Breast epithelium (tissue), 4 donors: ENCODE measurements at places on chromosomes 3 and 15. TPM values are rescaled to one million over a fixed set of nuclear protein-coding genes. Genes with fewer than 3 reads are reported as not detected.

FOXB1 gene
- total RNA-seq = not detected

- no peaks in the 10 kb centered on the region for H3K36me3 ChIP-seq
- no peak overlapping the region for H3K27ac ChIP-seq
- DNase-seq = no peak
These were observed 107.7 kb upstream of the PLSCR5 start for GRCh38 chr3:146712806-146713205.

- H3K4me1 ChIP-seq = no peaks in the 10 kb centered on the region
- no peak overlapping the region for H3K27ac ChIP-seq
- H3K27me3 ChIP-seq = no peaks in the 10 kb centered on the region
- no peak overlapping the region for H3K4me3 ChIP-seq
- no peak for DNase-seq
- no peaks in the 10 kb centered on the region for H3K36me3 ChIP-seq
These were observed 69.0 kb downstream of the SLMAP start for GRCh38 chr3:57825116-57825515.

LYZL4 gene
- total RNA-seq = not detected

- peaks cover 6% of the 10 kb centered on the region for H3K4me1 ChIP-seq
- no peaks in the 10 kb centered on the region for H3K36me3 ChIP-seq
- no peaks in the 10 kb centered on the region for H3K27me3 ChIP-seq
- H3K27ac ChIP-seq = no peak overlapping the region
- H3K4me3 ChIP-seq = no peak overlapping the region
These were observed 8.4 kb downstream of the ABHD2 start for GRCh38 chr15:89096664-89097063.

DNA sequence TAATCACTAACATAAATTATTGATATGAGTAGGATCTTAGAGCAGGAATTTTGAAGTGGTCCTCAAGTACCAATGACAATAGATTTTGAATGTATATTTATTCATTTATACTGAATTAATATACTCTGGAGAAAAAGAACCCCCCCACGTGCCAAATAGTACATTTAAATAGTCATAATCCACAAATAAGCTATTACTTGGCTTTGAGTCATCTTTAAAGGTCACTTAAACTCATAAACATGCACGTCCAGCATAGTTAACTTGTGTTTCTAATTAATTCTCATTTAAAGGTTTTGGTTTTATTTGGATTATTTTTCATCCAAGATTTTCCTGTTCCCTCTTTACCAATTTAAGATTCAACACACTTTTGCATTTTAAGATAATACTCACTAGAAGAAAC, 35.1 kb downstream of the FGF7 start:
- no peak overlapping the region for H3K27ac ChIP-seq
- H3K4me3 ChIP-seq = no peak overlapping the region
- no peak for DNase-seq
- H3K36me3 ChIP-seq = no peaks in the 10 kb centered on the region
- no peaks in the 10 kb centered on the region for H3K27me3 ChIP-seq
- no peaks in the 10 kb centered on the region for H3K4me1 ChIP-seq

GOLGA6L10 gene
- total RNA-seq = 2.6 TPM

DNA sequence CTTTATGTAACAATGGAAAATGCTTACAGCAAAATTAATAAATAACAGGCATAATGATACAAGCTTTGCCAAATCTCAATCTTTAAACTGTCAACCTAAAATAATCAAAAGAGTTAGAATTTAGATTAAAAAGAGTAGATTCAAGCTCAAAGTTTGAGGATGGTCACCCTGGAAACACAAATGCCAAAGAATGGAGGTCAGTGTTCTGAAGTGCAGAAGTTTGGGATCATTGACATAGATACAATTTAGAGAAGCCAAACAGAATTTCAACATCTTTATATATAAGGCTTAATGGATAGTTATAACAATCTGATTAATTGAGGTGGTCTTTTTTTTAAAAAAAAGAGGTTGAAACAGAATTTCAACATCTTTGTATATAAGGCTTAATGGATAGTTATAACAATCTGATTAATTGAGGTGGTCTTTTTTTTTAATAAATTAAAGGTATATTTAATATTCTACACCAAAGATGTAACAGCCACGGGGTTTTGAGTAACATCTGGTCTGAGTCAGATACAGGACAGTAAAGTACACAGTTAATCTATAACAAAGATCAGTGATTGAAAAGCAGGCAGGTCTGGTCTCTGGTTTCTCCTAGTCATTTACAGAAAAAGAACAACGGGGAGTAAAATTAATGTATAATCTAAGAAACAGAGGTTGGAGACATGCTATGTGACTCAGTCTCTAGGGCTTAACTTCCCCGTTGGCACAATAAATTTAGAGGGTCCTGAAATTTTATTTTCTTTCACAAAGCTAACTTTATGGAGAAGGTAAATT, 490.7 kb downstream of the GBE1 start:
- no peaks in the 10 kb centered on the region for H3K36me3 ChIP-seq
- DNase-seq = no peak
- H3K27ac ChIP-seq = no peak overlapping the region
- H3K4me1 ChIP-seq = no peaks in the 10 kb centered on the region
- no peaks in the 10 kb centered on the region for H3K27me3 ChIP-seq

- no peaks in the 10 kb centered on the region for H3K27me3 ChIP-seq
- DNase-seq = no peak
- H3K27ac ChIP-seq = no peak overlapping the region
- no peaks in the 10 kb centered on the region for H3K36me3 ChIP-seq
- H3K4me1 ChIP-seq = no peaks in the 10 kb centered on the region
- no peak overlapping the region for H3K4me3 ChIP-seq
These were observed 340.8 kb downstream of the NAALADL2 start for GRCh38 chr3:175199961-175200360.

MEGF11 gene
- total RNA-seq = not detected

GRCh38 chr3:72413228-72413627, 435.0 kb downstream of the SHQ1 start:
- DNase-seq = no peak
- no peaks in the 10 kb centered on the region for H3K4me1 ChIP-seq
- no peaks in the 10 kb centered on the region for H3K36me3 ChIP-seq
- no peak overlapping the region for H3K27ac ChIP-seq

DNA sequence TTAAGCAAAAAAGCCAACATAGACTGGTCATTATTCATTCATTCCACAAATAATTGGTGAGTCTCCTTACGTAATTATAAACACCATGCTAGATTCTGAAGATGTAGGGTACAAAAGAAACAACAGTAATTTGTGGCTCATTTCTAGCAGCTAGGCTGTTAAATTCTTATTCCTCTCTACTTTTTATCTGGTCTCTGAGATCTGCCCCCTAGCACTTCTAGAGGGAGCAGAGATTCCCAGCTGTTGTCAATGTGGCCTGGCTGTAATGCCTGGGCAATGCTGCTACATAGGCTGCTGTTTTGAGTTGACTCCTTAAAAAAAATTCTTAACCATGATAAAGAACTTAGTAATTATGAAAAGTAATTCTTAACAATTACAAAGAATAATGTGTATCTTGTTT, 434.9 kb upstream of the THRB start:
- no peak overlapping the region for H3K4me3 ChIP-seq
- DNase-seq = no peak
- H3K27ac ChIP-seq = no peak overlapping the region

DNA sequence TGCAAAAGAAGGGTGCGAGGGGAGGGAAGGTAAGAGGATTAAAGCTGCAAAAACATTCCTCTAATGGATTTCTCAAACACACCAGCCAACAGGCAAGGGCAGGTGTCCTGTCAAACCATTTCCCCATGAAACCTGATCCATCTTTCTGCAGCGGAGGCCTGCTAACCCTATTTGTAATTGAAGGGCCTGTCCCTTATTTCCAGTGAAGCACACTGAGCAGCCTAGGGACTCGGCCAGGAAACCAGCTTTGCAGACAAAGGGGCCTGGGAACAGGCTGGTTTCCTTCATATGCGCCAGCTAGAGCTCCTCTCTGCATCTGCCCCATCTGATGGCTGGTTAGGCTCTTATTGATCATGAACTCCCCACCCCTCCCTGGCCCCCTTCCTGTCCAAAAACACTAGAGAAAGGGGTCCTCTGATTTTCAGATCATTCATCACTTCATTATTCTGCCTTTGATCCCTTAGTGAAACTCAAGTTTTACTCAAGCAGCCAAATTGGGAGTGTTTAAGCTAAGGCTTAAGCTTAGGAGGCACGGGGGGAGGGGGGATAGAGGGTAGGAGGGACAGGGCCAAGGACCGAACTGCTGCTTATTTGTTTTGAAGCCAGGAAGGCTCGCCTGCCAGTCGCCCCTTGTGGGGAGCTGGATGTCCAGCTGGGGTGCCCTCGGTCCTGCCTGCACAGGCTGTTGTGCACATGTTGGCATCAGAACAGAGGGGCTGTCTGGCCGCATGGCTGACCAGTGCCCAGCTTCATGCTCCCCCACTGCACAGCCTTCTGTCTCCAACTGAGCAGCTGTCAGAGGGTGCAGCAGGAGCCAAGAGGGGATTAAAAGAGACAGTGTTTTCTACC, 53.1 kb downstream of the BOC start:
- H3K27me3 ChIP-seq = no peaks in the 10 kb centered on the region
- no peak overlapping the region for H3K4me3 ChIP-seq
- no peaks in the 10 kb centered on the region for H3K36me3 ChIP-seq
- DNase-seq = no peak

CISH gene
- 17.4 TPM for total RNA-seq

ZKSCAN7 gene
- 6.7 TPM for total RNA-seq

ELP6 gene
- 21.8 TPM for total RNA-seq

RUBCN gene
- total RNA-seq = 35.7 TPM

- DNase-seq = peak; percentile 23
- no peaks in the 10 kb centered on the region for H3K36me3 ChIP-seq
- no peaks in the 10 kb centered on the region for H3K4me1 ChIP-seq
- H3K4me3 ChIP-seq = no peak overlapping the region
- H3K27ac ChIP-seq = no peak overlapping the region
These were observed 369.1 kb downstream of the RORA start for GRCh38 chr15:60859996-60860494.

- no peak for DNase-seq
- H3K4me1 ChIP-seq = no peaks in the 10 kb centered on the region
- no peaks in the 10 kb centered on the region for H3K27me3 ChIP-seq
These were observed 151.4 kb downstream of the PLD1 start for GRCh38 chr3:171658841-171659240.

DNA sequence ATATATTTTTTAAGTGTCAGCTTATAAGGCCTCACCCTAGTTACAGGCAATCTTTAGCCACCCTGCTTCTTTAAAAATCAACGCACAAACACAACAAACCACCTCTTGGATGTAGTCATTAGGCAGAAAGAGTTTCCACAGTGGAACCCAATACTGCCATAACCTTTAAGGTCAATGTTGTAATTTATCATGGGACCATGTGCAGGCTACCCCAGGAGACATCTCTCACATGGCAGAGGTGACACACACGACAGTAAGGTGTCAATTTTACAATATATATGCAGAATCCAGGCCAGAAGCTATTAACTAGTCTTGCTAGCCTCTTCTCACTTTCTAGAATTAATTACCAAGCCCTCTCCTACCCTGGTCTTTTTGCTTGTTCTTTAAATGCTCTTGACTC, 336.5 kb downstream of the MAGI1 start:
- H3K4me1 ChIP-seq = no peaks in the 10 kb centered on the region
- H3K27ac ChIP-seq = no peak overlapping the region
- no peak for DNase-seq
- H3K27me3 ChIP-seq = no peaks in the 10 kb centered on the region

DNA sequence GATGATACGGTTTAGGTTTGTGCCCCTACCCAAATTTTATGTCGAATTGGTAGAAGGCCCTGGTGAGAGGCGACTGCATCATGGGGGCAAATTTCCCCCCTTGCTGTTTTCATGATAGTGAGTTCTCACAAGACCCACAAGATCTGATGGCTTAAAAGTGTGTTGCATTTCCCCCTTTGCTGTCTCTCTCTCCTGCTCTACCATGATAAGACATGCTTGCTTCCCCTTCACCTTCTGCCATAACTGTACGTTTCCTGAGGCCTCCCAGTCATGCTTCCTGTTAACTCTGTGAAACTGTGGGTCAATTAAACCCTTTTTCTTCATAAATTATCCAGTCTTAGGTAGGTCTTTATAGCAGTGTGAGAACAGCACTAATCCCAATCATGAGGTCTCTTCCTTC, 381.2 kb downstream of the RSL24D1 start:
- H3K36me3 ChIP-seq = no peaks in the 10 kb centered on the region
- H3K4me1 ChIP-seq = no peaks in the 10 kb centered on the region
- no peak overlapping the region for H3K27ac ChIP-seq
- H3K4me3 ChIP-seq = no peak overlapping the region

- H3K36me3 ChIP-seq = no peaks in the 10 kb centered on the region
- no peak overlapping the region for H3K27ac ChIP-seq
- no peak for DNase-seq
- H3K4me3 ChIP-seq = no peak overlapping the region
These were observed 11.1 kb upstream of the TMC3 start for GRCh38 chr15:81384891-81385720.

DNA sequence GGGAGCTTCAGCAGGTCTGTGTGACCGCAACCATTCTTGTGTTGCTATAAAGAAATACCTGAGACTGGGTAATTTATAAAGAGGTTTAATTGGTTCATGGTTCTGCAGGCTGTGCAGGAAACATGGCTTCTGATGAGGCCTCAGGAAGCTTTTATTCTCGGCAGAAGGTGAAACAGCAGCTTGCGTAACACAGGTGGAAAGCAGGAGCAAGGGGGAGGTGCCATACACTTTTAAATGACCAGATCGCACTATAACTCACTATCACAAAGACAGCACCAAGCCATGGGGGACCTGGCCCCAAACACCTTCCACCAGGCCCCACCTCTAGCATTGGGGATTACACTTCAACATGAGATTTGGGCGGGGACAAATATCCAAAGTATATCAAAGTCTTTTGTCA, 8.3 kb upstream of the CIB2 start:
- no peaks in the 10 kb centered on the region for H3K36me3 ChIP-seq
- DNase-seq = no peak
- H3K4me3 ChIP-seq = no peak overlapping the region

DNA sequence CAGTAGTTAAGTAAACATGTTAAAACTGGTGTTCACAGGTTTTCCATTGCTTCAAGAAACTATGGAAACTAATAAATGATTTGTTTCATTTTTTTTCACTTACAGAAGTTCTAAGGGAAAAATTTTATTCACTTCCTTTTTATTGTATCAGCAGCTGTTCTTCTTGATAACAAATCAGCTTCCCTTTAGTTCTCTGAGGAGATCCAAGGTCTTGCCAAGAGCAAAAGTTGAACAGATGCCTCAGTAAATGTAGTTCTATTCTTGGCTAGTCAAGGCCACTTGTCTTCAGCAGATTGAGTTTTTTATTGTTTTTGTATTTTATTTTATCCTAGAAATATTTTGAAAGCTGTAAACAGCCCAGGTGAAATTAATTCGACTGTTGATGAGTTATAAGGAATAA, 41.8 kb downstream of the KCNH8 start:
- H3K36me3 ChIP-seq = no peaks in the 10 kb centered on the region
- no peak overlapping the region for H3K27ac ChIP-seq
- no peaks in the 10 kb centered on the region for H3K27me3 ChIP-seq
- H3K4me1 ChIP-seq = no peaks in the 10 kb centered on the region
- no peak overlapping the region for H3K4me3 ChIP-seq

DNA sequence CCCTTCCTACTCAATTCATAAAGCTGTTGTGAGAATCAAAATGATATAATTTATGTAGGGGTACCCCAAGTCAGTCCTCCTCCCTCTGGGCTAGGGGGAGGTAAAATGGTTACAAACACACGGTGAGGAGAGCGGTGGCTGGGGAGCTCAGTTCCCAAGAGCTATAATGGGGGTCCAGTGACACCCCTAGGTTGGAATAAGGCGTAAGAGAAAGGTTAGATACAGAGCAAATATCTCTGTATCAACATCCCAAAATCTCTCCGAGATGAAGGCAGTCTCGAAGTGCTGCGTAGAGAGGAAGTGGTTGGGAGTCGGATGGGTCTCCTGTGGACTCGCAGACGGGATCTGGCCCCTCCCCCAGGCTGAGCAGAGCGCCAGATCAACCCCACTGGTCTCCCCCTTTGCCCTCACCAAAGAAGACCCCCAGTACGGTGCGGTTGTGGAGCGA, 1.8 kb downstream of the DUOX2 start:
- no peak overlapping the region for H3K27ac ChIP-seq
- peaks cover 14% of the 10 kb centered on the region for H3K27me3 ChIP-seq
- H3K4me1 ChIP-seq = peaks cover 7% of the 10 kb centered on the region
- H3K4me3 ChIP-seq = peak overlapping the region; percentile 56
- no peak for DNase-seq
